ENCODE measurements at places on chromosomes 12 and 14.

GRCh38 chr12:69351462-69352236 lies 3.5 kb downstream of the LYZ start:
- DNase-seq, result no peak

DNA sequence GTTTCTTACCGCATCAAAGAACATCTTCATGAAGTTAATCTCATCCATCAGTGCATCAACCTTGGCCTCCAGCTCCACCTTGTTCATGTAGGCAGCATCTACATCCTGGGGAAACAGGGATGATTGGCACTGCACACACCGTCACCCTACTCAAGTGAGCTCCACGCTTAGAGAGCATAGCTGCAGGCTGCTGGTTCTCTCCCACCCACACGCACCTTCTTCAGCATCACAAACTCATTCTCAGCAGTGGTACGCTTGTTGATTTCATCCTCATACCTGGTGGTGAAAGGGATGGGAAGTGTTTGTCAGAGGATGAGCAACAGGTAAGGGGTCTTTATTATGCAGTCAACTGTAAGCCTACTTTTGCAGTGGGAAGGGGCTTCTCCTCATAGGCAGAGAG lies 2.3 kb downstream of the KRT5 start:
- no peak for DNase-seq

DNA sequence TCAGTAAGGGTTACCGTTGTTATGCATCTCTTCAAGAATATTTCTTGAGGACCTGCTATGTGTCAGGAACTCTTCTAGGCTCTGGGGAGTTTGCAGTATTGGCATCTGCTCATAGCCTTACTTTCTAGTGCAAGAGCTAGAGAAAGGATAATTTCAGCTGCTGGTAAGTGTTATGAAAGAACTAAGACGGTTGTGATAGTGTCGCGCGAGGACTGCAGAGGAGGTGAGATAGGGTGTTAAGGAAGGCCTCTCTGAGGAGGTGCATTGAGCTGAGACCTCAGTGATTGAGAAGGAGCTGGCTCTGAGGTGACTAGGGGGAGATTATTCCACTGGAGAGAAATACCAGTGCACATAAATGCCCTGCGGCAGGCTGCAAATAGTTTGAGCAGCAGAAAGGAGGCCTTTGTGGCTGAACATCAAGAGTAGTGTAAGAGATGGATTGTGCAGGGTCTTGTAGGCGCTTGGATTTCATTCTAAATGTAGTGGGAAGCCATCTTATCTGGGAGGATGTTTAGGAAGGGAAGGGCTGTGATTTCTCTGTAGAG lies 824 bp downstream of the DDX55 start:
- DNase-seq, result no peak

- DNase-seq, result no peak
These were observed 4.5 kb upstream of the CDK17 start for GRCh38 chr12:96404696-96405095.

GRCh38 chr14:94158239-94158883 lies 15.8 kb upstream of the PPP4R4 start:
- DNase-seq, result no peak

DNA sequence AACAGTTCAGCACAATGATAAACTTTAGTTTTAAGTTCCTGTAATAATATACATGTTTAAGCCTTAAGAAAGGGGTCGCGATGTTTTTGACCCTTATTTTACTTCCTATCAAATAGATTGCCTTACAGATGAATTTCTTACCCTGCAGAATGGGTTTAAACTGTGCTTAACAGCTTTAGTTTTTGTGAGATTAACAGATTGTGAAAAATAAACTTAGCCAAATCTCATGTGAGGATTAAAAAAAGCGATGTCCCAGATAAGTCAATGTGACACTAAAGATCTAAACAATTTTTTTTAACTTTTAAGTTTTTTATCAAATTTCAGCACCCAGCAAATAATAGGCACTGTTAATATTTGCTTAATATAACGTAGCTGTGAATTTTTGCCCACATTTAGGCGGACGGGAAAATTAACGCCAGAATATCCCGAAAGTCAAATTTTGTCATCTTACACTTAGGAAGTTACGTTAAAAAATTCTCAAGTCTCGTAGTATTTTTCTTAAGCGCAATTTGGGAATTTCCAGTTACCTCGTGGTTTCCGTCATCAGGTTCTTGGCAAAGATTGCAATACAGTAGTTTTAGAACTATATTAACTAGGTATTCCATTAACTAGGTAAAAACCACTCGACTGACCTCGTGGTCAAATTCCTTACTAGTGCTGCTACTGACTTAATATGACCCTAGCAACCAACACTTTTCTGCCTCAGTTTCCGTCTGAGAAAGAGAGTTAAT lies 1.2 kb downstream of the HNRNPC start:
- no peak for DNase-seq

DNA sequence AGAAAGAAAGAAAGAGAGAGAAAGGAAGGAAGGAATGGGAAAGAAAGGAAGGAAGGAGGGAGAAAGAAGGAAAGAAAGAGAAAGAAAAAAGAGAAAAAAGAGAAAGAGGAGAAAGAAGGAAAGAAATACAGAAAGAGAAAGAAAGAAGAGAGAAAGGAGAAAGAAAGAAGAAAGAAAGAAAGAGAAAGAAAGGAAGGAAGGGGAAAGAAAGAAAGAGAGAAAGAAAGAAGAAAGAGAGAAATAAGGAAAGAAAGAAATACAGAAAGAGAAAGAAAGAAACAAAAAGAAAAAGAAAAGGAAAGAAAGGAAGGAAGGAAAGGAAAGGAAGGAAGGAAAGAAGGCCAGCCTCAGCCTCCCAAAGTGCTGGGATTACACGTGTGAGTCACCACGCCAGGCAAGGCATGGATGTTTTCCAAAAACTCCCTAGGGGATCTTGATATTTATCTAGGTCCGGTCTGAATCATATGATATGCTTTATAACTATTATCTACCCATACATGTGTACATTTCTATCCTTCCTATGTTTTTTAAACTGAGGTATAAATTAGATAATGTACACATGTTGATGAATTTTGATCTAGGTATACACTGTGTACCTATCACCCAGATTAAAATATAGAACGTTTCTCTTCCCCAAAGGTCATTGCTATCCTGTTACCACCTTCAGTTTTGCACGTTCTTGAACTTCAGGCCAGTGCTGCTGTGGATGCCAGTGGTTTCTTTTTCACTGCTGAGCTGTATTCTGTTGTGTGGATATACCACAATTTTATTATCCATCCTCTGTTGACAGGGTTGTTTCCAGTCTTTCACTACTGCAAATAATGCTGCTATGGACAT lies 177.9 kb downstream of the RBM19 start:
- DNase-seq, result peak; percentile 11

DNA sequence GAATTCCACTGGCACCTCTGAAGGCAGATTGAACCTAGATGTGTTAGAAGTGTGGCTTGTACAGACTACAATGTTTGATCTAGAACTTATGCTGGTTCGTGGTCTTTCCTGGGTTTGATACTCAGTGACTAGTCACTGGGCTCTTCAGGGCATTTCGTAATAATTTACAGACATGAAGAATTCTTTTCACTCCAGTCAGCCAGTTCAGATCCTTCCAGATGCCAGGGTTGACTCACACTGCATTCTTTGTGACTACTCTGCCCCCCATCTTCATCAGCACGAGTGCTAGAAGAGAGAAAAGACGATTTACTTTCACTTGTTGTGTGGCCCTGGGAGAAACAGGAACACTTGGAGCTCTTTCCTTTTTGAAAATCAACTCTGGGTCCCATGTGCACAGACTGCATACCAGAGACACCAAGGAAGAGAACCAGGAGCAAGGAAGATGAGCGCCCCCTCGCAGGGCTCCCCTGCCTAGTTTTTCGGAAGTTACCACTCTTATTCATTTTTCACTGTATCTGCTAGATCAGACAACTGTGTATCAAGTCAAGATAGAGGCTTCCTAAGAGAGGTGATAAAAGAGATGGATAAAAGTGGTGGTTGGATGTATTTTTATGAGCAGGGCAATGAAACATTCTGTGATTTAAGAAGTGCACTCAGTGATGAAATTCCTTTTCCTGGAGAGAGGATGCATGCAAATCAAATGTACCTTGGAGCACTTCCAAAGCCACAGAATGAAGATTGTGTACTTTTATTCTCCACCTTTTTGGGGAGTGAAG lies 33.5 kb upstream of the EVL start:
- DNase-seq, result peak; percentile 73

DNA sequence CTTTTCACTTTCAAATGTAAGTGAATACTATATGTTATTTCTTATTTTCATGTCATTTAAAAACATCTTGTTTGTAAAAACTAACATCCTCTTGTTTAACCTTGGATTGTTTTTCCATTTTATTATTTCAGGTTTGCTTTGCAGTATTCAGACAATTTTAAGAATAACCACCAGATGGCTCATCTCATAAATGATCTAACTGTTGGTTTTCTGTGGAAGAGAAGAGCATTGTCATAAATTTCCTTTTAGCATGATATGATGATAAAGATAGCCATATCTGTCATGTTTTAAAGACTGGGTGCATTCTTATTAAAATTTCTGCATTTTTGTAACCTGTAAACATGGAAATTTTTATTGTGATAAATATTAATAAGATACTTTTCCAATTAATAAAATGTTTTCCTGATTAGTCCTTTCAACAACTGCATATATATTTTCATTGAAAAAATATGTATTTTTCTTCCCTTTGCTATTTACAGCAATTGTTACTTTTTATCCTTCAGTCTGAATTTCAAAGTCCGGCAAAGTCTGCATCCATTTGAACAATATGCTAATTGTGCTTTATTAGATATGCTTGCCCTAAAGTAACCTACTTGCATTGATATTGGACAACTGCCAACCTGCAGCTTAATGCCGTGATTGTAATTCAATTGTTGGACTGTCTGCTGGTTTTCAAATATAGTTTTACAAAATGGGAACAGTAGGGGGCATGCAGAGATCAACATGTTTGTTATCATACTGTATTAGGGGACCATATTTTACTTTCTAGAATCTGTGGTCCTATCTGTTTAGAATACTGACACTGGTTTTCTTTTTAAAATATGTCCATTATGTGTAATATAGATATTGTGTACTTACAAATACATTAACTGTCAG lies 163.4 kb downstream of the GARIN6 start:
- no peak for DNase-seq

DNA sequence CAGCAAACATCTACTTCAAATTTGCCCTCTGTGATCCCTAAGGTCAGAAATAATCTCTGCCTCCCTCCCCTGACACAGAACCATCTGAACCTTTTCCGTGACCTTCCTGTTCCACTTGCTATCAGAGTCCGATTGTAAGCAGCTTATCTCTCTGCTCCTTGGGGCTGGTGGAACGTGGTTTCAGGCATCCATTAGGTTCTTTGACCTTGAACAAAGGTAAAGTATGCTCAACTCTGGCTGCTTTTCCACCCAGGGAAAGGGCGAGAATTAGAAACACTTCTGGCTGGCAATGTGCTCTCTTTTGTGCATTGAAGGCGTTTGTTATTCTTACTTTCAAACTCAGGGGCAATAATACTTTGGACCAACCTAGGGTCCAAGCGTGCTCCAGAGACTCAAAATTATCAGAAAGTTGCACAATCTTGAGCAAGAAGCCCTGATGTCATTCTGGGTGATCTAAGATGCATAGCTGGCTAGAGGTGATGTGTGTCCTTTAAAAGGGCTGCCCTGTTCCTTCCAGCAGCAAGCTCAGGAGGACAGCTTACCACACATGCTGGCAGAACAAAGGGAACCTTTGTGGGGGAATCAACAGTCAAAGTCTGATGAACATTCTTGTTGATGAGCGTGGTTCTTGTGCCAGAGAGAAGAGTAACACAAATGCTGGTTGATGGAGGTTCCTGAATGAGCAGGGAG lies 29.8 kb downstream of the ADGRD1 start:
- DNase-seq, result no peak

- DNase-seq, result no peak
These were observed at the start of gene UNC79 for GRCh38 chr14:93430315-93431035. TSS of gene UNC79 (plus strand) at chr14:93430939. CDS start at chr14:93431030, 91 bp downstream.

- no peak for DNase-seq
These were observed 654.0 kb downstream of the DIO2 start for GRCh38 chr14:79557309-79557708.

DNA sequence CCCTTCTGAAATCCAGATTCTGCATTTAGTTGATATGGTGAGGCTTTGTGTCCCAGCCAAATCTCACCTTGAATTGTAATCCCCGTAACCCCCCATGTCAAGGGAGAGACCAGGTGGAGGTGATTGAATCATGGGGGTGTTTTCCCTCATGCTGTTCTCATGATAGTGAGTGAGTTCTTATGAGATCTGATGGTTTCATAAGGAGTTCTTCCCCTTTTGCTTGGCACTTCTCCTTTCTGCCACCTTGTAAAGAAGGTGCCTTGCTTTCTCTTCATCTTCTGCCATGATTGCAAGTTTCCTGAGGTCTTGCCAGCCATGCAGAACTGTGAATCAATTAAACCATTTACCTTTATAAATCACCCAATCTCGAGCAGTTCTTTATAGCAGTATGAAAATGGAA lies 23.1 kb upstream of the C12orf42 start:
- no peak for DNase-seq

DNA sequence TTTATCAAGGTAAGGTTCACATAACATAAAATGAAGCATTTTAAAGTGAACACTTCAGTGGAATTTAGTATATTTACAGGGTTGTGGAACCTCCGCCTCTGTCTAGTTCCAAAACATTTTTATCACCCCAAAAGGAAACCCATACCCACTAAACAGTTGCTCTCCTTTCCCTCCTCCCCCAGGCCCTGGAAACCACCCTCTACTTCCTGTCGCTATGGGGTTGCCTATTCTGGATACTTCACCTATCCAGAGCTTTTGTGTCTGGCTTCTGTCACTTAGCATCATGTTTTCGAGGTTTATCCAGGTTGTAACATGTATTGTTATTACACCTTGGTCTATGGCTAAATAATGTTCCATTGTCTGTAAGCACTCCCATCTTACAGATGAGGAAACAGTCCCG lies 27.7 kb upstream of the ZFP36L1 start:
- DNase-seq, result no peak

DNA sequence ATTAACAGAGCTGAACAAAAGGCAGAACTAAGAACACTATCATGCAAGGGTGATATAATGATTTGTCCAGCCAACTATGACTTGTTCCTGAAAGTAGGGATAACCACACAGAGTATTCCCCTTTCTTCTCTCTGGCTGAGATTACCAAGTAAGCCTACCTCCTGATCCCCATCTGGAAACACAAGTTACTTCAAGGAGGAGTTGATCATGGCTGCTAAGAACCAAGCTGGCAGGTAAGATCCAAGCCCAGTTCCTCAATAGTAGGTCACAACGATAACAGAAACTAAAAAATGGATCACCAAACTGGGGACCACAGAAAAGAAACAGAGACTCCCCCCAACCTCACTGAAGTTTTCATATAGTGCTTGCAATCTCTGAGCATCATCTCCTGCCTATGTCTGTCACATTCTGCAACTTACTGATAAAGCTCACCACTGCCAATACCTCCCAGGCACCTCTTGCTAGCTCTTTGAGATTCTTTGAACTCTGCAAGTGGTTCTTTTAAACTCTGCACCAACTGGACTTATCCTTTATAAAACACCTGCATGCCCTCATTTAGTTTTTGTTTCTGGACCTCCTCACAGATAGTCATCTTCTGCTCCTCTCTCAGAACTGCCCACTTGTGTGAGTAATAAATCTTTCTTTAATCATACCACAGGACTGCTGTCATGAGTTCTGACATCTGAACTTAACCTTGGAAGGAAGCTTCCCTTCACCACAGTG lies 76.6 kb downstream of the LRP6 start:
- DNase-seq, result no peak
